ENCODE measurements at places on chromosomes 11 and 22.

- no peak for DNase-seq
Measured at GRCh38 chr22:50567721-50568252, 5.1 kb upstream of the SYCE3 start.

GRCh38 chr22:32806296-32806695 lies 4.8 kb downstream of the TIMP3 start:
- DNase-seq: no peak

GRCh38 chr11:43072096-43072495 lies 239.7 kb upstream of the API5 start:
- no peak for DNase-seq

DNA sequence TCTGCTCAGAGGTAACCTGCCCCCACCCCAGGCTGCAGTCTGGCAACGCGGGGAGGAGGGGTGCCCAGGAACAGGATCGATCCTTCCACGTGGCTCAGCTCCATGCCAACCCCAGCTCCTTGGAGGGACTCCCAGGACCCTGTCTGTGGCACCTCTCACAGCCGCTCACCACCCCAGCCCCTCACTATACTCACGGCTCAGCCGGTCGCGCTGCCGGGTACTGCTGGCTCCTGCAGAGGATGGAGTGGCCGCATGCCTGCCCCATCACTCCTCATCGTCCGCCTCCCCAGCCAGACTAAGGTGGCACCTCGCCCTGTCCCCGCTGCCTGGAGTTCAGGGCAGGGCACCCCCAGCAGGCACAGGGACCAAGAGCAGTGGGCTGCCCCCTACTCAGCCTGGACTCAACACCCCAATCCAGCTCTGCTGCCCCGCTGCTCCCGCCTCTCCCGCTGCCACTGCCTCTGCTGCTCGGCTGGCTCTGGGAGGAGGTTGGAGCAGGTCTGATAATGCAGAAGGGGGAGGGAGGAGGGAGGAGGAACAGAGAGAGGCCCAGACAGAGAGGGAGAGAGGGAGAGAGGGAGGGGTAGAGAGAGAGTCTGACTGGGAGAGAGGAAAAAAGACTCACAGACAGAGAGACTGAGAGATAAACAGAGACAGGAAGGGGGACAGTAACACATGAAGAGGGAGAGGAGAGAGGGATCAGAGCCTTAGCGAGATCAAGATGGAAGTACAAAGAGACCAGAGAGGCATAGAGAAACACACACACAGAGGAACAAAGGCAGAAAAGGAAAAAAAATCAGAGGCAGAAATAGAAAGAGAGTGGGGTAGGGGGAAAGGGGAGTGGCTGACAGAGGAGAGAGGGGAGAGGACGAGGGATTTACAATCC lies at the start of gene PDE2A:
TSS of gene PDE2A (minus strand) at position 480 of the 886 bp plus-strand sequence. CDS start at position 265, 215 bp downstream.
- no peak for DNase-seq

DNA sequence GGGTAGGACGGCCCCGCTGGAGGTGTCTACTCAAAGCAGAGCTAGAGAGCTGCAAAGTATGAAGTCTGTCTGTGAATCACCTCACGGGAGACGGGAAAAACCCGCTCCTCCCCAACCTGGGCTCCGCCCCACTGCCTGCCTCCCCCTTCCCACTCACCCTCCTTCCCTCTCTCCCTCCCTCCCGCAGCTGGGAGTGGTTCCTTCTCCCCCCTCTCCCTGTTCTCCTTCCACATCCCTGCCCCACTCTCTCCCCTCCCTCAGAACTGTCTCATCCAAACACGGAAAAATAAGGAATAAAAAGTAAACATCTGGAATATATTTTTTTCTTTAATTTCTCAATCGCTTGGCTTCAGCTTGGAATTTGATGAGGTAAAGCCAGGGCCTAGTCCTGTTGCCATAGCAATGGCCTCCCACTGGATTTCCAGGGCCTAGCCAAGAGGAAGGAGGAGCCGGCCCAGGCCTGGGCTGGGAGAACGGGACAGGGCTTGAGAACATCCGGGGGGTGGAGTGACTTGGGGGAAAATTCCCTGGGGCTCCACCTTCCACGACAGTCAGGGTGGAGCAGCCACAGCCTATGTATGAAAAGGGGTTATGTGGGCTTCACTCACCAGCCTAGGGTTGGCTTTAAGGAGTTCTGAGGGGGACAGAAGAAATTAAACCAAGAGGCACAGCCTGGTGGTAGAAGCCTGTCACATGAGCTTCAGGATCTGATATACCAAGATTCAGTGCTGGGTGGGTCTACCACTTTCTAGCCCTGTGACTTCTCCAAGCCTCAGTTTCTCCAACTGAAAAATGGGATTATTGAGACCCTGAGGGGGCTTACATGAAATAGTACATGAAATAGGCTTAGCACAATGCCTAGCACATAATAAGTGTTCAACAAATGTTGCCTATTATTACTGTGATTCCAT lies 2.2 kb downstream of the TNKS1BP1 start:
- peak; percentile 93 for DNase-seq

DNA sequence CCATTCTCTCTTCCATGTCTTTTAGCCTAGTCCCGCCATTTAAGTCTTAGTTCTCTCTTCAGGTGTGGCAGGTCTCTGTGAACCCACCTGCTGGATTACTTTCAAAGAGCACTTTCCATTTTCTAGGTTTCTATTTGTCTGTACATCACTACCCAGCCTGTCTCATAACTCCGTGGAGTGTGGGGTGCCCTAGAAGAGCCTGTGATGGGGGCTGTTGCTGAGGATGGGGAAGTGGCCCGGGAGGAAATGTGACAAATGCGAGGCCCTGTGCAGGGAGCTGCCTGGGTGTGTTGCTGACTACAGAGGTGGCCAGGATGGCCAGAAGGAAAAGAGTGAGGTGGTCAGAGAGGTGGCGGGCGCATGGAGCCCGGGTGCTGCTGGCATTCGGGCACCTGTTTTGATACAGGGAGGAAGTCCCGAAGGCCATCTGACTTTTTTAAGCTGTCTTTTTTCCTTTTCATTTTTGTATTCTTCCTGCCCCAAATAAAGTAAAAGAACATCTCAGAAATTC lies 10.7 kb downstream of the DGCR8 start:
- DNase-seq: peak; percentile 15

DNA sequence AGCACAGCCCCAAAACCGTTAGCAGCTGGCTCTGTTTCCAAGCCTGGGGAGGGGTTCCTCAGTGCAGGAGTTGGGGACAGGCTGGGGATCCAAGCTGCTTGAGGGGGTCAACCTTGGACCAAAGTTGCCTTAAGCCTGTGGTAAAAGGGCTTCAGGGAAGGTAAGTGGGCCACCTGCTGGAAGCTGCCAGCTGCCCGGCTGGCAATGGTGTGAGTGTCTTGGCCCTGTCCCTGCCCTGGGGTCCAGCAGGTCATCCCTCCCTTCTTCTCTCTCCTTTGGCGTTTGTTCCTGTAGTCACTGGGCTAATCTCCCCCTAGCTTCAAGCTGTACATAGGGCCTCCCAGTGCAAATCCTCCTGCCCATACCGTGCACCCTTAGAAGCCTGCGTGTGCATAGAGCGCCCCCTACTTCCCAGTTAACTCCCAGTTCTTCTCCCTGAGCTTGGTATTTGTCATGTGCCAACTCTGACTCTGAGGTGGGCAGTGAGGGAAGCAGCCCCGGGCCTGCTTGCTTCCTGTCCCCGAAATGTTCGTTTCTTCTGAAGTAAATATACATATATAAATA lies 4.4 kb downstream of the TMEM258 start:
- DNase-seq: no peak

DNA sequence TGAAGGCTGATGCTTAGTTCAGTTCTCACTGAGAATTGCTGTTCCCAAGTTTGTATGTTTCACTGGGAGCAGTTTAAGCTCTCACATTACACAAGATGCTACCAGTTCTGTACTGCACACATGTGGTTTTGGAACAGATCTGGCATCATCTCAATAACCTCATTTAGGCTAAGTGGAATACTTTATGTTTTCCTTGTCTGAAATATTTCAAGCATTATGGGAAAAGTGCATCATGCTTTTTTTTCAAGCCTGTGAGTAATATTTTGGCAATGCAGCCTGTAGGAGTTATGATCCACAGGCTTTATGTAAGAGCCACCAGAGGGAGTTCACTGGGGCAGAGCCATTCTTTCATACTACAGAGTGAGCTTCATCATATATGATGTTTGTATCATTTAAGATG lies 141.5 kb downstream of the OR4C45 start:
- no peak for DNase-seq

DNA sequence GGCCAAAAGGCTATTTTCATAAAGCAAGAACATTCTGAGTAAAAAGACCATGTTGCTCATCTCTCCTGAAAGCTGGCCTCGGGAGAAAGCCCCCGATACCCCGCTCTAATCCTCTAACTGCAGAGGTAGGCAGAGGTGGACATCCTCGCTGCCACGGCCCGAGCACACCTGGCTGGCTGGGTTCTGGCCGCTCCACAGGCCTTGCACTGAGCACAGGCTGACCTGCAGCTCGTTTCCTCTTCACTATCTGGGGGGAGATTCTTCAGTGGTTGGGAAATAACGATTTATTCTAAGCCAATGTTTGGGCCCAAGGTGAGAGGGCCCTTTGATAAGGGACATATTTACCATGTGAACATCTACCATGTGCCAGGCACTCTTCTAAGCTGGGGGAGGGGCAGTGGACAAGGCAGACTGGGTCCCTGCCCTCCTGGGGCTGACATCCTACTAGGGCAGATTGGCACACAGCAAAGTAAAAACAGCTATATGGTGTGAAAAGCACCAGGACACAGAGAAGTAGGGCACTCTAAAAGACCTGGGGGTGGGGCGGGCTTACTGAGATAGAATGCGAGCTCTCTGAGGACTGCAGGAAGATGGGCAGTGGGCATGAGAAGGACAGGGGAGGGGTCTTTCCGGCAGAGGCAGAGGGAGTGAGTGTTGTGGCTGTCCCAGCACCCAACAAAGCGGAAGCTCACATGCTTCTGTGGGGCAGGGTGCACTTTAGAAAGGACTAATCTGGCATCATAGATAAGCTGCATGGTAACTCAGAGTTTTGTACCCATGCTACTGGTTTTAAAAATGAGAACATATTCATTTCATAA lies 65.5 kb upstream of the ARFGAP3 start:
- peak; percentile 34 for DNase-seq

DNA sequence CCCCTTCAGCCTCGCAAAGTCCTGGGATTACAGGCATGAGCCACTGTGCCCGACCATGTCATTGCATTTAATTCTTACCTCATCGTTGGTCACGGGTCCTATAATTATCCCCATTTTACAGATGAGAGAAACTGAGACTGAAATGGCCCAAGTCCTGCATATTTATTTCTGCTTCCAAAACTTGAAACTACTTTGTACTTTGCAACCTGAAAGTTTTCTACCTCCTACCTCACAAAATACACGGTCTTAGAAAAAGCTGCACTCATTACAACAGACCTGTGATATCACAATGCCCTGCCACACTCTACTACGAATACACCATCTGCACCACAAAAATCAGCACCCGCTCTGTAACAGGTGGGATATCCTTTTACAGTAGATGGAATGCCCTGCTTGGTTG lies 189.1 kb downstream of the ADAMTS15 start:
- DNase-seq: no peak

DNA sequence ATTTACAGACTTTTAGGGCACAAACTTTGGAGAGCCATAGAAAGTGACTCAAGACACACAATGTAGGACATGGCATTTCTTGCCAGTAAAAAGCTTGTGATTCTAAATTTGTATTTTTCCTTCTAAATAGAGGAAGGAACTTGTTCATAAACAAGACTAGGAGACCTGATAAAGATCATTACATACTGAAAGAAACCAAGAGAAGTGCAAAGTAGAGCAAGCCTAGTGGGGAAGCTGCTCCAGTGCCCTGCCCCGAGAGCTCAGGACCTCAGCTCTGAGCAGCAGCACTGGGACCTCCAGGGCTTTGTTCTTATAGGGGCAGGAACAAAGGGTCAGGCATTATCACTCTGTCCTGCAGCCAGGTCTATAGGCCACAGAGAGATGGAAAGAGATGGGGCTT lies 7.2 kb downstream of the IRAG1 start:
- no peak for DNase-seq

GRCh38 chr11:84106541-84106940 lies 820.4 kb upstream of the CCDC90B start:
- DNase-seq: no peak

DNA sequence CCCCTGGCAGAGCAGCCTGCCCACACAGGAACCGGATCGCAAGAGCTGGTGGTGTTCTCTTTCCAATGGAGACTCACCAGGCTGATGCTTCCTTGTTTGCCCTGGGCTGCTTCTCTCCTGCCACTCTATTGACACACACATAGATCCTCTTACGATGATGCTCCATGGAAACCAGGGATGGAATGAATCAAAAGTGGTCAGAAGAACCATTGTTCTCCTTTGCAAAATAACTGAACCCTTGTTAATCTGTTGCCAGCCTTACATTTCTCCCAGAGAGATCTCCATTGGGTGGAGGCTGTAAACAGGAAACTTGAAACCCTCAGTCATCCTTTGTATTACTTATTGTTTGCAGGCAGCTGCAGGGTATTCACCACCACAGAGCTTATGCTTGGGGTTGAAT lies 24.6 kb upstream of the LDLRAD3 start:
- no peak for DNase-seq

- no peak for DNase-seq
Measured at GRCh38 chr11:37657645-37658044, 1059.6 kb upstream of the RAG2 start.

DNA sequence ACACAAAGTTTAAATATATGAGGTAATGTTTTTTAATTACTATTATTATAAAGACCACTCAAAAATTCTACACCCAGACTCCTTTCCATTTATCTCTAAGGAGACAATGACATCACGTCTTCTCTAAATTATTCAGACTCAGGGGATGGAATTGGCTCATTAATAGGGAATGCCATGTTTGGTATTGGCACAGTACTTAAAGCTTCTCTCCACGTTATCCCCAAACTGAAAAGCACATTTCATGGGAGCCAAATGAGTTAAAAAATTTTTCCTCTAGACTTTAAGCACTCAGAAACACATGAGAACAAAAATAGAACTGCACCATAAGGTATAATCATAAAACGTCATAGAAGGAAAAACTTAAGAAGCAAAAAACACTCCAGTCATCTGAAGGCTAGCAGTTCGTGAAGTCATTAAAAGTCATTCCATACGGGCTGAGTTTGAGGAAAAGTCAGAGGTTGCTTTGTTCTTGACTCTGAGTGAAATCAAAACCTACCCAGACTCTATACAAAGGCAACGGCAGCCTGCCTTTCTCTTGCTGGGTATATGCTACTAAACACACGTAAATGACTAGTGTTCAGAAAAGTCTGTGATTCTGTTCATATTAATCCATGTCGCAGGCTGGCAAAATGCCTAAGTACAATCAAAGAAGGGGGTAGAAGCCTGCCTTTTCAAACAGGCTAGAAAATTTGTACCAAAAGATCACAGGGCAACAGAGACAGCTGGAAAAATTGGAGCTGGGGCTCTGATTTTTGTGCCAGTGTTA lies 8.7 kb upstream of the MPPED2 start:
- DNase-seq: no peak

DNA sequence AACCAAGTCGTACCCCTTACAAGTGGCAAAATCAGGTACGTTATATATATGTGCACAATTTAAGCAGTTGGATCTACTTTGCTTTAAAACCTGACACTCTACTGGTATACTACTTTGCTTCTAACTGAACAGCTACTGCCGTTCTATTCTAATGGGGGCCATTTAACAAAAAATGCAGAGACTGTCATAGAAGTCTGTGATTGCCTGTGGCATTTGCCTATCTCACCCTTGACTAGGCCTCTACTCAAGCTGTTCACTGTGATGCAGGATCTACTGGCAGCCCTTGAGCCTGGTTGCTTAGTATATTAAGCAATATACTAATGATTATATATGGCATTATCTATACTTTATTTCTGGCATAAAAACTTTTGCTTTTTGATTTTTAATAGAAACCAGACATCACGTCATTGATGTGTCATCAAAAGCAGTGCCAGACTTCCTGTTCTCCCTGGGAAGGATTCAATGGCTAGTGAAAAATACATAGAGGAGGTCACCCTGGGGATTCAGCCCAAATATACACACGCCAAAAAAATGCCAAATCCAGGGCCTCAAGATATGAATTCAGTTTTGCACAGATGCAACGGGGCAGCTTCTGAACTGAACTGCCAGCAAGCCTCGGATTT lies 40.0 kb upstream of the FIBIN start:
- DNase-seq: no peak

Measured in Right ventricle myocardium superior (tissue), 1 donor.